Hematopoietic multipotent progenitor cell treated with erythropoietin and hydrocortisone succinate and interleukin-3 and kit ligand, for 15 days (in vitro differentiated cells): ENCODE measurements at places on chromosomes 4 and X.

GRCh38 chr4:131603705-131604104, 1545.4 kb upstream of the PCDH10 start:
- DNase-seq = no peak

DNA sequence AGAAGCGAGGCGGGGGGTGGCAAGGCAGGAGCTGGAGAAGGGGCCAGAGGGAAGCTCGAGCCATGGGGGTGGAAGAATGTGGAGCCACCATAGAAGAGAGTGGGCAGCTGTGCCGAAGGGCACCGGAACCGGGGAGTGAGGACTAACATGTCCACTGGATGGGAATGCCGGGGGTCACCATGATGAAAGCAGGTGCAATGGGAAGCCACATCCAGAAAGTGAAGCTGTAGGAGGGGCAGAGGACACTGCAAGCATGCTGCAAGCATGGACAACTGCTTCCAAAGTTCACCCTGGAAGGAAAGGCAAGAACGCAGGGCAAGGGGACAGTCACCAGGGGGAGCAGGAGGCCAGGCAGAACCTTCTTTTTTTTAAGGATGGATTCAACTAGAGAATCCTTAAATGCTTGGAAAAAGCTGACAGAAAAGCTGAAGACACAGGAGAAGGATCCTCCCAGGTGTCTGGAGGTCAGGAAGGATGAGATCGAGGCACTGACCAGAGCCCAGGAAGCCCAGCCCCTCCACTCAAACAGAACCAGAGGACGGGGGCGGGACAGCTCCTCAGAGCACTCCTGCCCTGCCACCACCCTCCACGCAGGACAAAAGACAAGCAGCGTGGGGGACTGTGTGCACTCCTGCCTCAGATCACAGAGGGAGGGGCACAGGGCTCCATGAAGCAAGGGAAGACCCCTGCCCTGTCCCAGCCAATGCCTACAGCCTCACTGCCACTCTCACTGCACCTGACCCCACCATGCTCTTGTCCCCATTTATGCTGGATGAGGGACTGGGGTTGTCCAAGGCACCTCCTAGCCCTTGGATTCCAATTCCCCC, 169.2 kb downstream of the AFAP1 start:
- DNase-seq = no peak

- peak; percentile 3 for DNase-seq
These were observed 738.3 kb upstream of the FRG1 start for GRCh38 chr4:189202182-189202868.

GRCh38 chr4:40548256-40548655, 81.4 kb downstream of the RBM47 start:
- DNase-seq = no peak

DNA sequence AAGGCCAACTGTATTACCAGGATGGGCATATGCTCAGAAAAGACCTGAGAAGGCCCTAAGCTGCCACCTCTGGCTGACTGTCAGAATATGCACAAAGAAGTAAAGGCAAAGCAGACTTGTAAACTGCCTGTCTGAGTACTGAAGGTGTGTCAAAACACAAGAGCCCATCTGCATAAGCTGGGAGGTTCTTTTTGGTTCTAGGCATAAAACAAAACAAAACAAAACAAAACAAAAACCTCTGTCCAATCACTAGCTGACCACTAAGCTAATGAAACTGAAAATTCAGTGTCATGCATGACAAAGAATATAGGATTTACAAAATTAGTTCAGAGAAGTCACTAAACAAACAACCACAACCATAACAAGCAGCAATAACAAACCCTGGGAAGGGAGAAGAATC, 20.6 kb downstream of the SH3D19 start:
- no peak for DNase-seq

- DNase-seq = no peak
These were observed 652.2 kb upstream of the DIPK2B start for GRCh38 chrX:45852884-45853283.

GRCh38 chr4:21901281-21901680, 47.3 kb downstream of the KCNIP4 start:
- DNase-seq = no peak

GRCh38 chr4:52911684-52912294, 49.7 kb downstream of the RASL11B start:
- peak; percentile 53 for DNase-seq

GRCh38 chr4:139957986-139958738, 195.8 kb downstream of the MAML3 start:
- DNase-seq = no peak

DNA sequence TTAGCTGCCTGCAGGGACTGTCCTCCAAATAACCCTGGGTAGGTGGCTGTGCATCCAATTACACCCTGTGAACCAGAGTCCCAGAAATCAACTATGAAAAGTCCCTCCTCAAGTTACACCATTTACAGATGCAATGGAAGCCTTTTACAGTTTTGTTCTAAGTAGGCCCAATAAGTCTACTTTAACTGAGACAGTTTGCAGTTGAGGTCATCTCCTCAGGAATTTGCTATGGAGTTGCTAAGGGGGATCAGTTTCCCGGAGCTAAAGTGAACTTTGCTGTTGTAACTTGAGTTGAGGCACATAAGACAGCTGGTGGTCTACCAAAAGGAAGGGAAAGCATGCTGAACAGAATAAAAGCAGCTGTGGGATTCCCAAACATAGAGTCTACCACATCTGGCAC, 121.6 kb upstream of the STK26 start:
- DNase-seq = no peak

DNA sequence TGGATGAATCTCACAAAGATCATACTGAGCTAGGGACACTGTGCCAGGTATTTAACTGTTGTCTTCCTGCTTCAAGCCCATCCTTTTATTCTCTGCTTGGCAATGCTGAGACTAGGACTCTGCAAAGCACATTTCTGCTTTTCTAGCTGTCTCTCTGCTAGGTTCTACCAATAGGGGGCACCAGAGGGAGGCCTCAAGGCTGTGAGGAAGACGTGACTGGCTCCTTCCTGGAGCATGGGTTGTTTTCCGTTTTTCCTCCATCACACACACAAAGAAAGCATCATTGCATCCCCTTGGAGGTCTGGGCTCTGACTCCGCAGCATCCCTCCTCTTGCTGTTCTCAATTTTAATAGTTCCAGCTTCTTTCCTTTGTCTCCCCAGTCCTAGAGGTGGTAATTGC, 10.9 kb upstream of the DCTD start:
- peak; percentile 18 for DNase-seq

DNA sequence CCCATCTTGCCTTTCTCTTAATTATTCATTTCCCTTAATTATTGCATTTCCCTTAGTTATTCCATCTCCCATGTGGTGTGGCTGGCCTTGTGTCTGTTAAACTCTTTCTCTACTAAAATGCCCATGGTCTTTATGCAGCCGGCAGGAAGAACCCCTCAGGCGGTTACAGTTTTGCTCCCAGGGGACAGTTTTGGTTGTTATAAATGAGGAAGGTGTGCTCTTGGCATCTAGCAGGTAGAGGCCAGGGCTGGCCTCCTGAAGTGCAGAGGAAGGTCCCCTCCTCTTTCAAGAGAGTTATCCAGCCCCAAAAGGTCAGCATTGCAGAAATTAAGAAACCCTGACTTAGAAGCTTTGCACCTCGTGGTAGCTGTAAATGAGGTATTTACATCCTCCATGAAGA, 18.0 kb downstream of the TBL1X start:
- no peak for DNase-seq

- no peak for DNase-seq
These were observed 14.7 kb downstream of the SORCS2 start for GRCh38 chr4:7206911-7207567.

GRCh38 chr4:86898562-86898961, 6.3 kb upstream of the C4orf36 start:
- peak; percentile 56 for DNase-seq

DNA sequence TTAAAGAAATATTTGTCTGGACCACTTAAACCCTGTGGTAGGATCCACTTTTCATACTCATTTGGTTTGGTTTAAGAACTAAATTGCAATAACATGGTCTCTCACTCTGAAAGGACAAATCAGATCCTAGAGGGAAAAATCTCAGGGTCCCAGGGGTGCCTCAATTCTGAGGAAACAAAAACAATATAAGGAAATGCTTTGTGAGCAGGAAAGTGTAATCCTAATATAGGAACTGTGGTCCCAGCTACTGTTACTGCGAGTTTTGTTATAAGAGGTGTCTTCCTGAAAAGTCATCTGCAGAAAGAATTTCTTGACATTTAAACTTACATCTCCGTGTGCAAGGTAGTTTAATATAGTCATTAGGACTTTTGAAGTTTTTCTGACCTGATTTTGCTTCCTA, 420.1 kb upstream of the LCORL start:
- no peak for DNase-seq

DNA sequence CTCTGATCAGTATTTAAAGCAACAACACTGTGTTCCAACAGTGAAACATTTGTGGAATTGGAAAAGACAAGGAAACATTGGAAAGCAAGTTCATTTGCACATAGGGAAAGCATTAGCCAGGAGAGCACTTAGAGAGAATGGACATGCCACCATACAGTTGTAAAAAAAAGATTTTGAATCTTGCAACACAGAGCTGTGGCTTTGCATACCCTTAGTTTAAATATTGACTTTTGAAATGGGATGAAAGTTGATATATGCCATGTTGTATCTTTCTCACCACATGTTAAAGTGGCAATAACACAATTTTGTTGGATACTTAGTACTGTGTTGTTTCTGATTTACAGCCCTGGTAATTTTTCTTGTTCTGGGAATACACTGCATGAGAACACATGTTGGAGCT, 208.1 kb downstream of the BMPR1B start:
- no peak for DNase-seq

DNA sequence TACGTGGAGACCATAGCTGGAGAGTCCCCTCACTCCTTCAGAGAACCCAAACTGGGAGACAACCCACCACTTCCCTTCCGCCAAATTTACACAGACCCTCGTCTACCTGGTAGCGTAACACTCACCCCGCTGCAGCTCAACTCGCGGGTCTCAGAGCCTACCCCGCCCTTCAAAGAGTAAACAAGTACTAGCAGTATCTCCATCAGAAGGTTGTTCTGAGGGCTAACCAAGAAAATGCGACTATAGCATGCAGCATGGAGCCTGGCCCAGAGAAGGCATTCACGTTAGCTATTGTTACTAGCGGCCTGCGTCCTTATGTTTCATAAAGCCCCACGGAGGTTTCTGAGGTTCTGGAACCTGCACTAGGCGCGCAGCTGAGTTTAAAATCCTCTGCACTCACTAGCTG, 531 bp upstream of the MANBA start:
- DNase-seq = no peak

- no peak for DNase-seq
These were observed 27.4 kb upstream of the AFAP1 start for GRCh38 chr4:7967063-7967440.

- DNase-seq = no peak
These were observed 131.9 kb downstream of the ADRA2C start for GRCh38 chr4:3898098-3898497.

DNA sequence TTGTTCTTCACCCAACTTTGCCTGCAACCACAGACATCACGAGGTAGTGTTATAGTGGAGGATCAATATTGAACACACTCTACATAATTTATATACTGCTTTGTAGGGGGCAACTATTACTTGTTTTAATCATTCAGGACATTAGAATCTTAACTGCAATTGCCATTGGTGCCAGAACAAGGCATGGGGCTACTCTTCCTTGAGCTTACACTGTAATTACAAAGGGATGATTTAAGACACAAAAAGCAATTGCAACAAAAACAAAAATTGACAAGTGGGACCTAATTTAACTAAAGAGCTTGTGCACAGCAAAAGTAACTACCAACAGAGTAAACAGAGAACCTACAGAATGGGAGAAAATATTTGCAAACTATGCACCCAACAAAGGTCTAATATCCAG, 24.0 kb upstream of the DDX53 start:
- no peak for DNase-seq

DNA sequence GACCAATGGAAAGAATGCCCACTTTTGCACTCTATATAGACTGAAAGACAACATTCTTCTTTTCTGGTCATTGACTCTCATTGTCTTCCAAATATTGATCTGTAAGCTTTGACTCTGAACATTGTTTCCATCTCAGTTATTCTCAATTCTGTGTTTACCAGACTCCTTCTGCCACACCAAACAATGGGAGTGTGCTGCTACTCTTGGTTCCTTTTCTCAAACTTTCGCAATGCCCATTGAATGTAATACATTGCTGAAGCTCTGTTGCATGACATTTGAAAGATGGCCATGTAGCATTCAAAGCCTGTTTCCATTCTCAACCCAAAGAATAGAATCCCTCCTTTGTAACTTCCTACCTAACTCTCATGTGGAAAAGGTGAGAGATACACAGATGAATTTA, 136.2 kb downstream of the BTC start:
- no peak for DNase-seq

GRCh38 chr4:79576429-79576753, 168.4 kb upstream of the GK2 start:
- DNase-seq = no peak

DNA sequence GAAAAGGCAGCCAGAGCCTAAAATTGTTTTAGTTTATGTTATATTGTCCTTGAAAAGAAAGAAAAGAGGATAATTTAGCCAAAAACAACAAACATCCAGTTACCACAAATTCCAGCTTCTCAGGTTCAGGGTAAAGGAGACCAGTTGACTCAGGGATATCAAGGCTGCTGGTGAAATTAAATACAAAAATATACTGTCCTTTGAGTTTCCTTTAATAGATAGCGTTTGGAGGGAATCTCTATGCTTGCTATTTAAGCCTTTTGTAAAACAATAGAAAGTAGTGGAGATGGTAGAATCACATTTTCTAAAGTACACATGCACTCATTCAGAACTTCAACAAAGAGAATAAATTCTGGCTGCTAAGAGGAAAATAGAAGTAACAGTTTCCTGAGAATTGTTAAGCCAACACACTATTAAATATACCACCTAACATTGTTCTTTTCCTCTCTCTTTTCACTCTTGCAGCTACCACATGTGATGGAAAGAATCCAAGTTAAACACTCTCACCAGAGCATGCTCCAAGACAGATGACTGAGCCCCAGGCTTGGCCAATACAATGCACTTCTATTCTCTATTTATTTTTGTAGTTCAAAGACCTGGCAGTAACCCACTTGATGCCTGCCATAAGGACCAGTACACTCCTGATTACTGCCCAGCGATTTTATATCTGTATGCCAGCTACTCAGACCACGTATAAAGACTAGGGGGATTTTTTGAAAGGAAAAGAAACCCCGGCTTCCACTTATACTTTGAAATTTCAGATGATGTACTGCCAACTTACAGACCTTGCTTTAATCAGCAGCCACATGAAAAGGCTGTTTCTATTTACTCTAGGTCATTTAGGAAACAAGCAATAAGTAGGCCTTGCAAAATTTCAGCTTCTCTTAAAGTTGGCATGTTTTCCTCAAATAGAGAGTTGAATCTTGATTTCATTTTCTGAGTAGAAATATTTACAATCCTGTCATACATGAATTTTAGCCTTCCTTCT, 756.9 kb downstream of the FAT4 start:
- DNase-seq = no peak

- DNase-seq = no peak
These were observed 70.8 kb downstream of the DCAF8L1 start for GRCh38 chrX:27910412-27910811.

GRCh38 chrX:20527558-20528011, 260.9 kb upstream of the RPS6KA3 start:
- DNase-seq = peak; percentile 4

- DNase-seq = no peak
These were observed 64.9 kb downstream of the ABLIM2 start for GRCh38 chr4:8093587-8094274.

GRCh38 chr4:169620880-169621248, 486 bp downstream of the CLCN3 start:
- DNase-seq = peak; percentile 66
